Stimulated activated CD4-positive, alpha-beta T cell treated with anti-CD3 and anti-CD28 coated beads, TNF-alpha, amount 100 ng/mL, for 1 hour (primary cell): ENCODE measurements at places on chromosomes 12 and 14.

DNA sequence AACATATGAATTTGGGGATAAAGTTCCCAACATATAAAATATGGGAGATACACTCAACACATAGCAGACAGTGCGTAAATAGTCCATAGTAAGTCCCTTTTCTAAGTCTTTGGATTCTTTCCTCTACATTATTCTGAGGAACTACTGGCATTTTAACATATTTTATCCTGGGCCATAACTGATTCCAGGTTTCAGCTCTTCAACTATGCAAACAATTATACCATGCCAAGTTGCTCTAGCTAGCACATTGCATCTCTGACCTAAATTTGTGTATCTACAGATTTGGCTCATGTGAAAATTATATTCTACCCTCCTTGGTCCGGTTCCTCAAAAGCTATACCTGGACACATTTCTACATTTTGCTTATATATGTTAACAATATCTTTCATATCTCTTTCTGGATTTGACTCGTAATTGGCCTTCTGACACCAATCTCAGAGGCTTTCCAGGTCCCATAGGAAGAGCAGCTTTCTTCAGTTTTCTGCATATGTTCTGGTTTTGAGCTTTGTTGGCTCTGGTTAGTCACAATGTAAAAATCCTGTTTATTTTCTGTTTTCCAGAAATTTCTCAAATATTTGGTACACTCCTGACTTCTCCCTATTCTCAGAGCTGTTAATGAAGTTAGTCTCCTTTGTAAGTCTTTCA is 305.4 kb downstream of the BMP4 start:
- no peak for DNase-seq

GRCh38 chr12:1131811-1132224 is 140.8 kb downstream of the ERC1 start:
- no peak for DNase-seq

- no peak for DNase-seq
These were observed 4.6 kb upstream of the KLRC1 start for GRCh38 chr12:10457760-10458159.

- DNase-seq = no peak
These were observed 2.2 kb downstream of the NELL2 start for GRCh38 chr12:44873898-44874297.

DNA sequence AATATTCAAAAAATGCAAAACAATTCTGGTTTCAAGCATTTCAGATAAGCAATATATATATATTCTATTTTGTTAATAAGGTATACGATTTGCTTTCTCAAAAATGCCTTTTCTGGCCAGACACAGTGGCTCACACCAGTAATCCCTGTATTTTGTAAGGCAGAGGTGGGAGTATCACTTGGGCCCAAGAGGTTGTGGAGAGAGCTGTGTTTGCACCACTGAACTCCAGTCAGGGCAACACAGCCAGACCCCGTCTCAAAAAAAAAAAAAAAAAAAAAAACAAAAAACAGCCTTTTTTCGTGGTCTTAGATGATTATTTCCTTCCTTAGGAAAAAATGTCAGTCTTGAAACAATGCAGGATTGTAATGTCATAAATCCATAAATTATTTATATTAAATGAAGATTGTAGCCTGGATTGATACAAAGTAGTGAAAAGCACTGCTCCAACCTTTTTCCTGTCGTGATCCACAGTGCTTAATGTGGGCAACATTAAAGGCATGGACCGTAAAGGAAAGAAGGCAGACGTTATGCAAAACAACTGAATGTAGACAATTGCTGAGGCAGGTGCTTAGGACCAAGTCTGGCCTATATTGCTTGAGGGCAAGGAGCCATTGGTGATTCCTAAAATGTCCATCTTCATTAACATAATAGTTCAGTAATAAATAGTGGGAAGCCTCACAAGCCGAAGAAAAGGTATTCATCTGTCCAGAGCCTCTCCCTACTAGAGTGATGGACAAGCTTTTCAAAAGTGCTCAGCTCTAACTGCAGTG is 36.8 kb downstream of the RAD52 start:
- no peak for DNase-seq

- no peak for DNase-seq
These were observed 27.7 kb downstream of the CEP170B start for GRCh38 chr14:104892531-104893434.

DNA sequence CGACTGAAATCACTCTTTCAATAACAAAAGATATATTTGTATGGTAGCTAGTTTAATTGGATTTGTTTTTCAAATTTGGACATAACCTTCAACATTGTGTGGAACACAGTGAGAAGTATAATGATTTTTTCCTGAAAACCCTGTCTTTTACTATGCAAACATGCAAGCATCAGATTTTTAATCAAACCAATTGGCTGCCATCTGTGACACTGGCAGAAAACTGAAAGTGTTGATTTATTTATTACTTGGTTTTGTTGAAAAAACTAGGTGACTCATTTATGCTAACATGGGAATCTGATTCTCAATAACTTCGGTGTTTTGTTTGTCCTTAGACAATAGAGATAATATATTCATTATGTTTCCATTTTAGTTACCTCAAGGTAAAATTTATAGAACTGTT is 82.0 kb downstream of the NTS start:
- DNase-seq = no peak

DNA sequence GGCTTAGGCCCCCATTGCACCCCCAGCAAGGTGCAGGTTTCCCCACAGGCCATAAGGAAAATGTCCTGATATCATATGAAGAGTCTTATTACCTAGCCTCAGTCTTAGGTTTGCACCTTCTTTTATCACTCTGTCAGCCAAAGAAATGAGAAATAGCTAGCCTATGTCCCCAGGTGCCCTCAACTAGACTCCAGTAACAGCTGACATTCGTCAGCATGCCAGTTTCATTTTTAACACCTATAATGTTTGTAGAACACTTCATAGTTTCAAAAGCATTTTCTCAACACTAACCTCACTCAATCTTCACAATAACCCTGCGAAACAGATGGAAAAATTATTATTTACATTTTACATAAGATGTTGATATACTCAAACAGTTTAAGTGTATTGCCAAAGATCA is 24.0 kb upstream of the OR10P1 start:
- no peak for DNase-seq

GRCh38 chr12:646442-647384 is 16.5 kb downstream of the NINJ2 start:
- DNase-seq = no peak

- DNase-seq = no peak
These were observed 117.7 kb downstream of the ETV6 start for GRCh38 chr12:11767029-11767724.

DNA sequence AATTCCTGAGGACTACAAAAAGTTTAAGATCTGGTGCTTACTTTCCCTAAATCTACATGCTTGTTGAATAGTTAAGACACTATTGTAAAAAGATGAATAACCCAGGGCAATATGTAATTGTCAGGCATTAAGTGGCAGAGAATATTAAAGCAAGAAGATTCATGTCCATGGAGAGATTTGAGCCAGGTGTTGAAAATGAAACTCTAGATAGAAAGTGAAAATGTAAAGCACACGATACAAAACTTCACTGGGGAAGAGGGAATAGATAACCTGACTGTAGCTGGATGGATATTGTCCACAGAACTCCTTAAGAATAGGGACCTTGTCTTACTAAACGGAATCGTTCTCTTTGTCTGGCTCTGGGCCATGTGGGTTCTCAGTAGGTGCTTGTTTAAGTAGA is 5.0 kb downstream of the CAND1 start:
- no peak for DNase-seq

- no peak for DNase-seq
These were observed 45.7 kb downstream of the PARP11 start for GRCh38 chr12:3827301-3828000.

GRCh38 chr12:9240776-9241175 is 32.6 kb upstream of the PZP start:
- no peak for DNase-seq

GRCh38 chr12:12539028-12539810 is 23.4 kb downstream of the DUSP16 start:
- no peak for DNase-seq

DNA sequence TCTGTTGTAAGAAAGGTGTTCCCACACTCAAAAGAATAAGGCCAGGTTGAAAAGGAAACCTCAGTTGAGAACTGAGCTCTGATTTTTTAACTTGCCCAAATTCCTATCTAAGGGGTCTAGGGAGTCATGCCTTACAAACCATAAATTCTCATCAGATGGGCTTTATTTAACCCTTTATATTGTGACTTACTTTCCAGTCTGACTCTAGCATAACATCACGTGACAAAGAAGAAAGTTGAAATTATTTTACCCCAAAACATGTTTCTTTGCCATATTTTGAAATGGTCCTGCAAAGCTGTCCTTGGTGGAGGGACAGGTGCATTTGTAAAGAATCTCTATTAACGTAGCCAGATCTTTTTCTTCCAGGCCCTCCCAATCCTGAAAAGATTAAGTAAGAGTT is 411.7 kb downstream of the GALC start:
- no peak for DNase-seq

GRCh38 chr14:76767681-76768656 is 6.7 kb downstream of the VASH1 start:
- peak; percentile 62 for DNase-seq

DNA sequence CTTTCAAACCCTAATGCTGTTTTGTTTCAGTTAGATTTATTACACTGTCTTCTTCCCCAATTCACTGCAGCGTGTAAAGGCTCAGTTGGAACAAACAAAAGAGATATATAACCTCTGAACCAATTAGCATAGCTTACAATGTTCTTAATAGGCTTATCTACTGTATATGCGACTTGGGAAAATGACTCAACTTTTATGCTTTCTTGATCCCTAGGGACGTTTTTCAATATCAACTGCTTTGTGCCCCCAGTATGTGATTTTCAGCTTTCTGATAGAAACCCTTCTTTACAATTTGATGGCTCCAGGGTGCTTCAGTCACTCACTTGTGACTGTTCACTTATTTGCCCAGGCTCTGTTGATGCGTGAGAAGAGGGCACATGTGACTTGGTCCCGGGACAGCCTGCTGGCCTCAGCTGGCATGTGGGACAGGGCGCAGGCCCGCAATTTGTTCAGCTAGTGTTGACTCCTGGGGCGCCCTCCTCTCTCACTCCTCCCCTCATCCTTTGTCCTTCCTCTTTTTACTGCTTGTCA is 107.1 kb downstream of the TMTC2 start:
- DNase-seq = no peak

GRCh38 chr12:95116773-95117172 is 43.4 kb upstream of the NR2C1 start:
- DNase-seq = no peak

- no peak for DNase-seq
These were observed 12.3 kb upstream of the CLECL1 start for GRCh38 chr12:9745199-9745598.

GRCh38 chr12:54472494-54473262 is 724 bp downstream of the GTSF1 start:
- no peak for DNase-seq

DNA sequence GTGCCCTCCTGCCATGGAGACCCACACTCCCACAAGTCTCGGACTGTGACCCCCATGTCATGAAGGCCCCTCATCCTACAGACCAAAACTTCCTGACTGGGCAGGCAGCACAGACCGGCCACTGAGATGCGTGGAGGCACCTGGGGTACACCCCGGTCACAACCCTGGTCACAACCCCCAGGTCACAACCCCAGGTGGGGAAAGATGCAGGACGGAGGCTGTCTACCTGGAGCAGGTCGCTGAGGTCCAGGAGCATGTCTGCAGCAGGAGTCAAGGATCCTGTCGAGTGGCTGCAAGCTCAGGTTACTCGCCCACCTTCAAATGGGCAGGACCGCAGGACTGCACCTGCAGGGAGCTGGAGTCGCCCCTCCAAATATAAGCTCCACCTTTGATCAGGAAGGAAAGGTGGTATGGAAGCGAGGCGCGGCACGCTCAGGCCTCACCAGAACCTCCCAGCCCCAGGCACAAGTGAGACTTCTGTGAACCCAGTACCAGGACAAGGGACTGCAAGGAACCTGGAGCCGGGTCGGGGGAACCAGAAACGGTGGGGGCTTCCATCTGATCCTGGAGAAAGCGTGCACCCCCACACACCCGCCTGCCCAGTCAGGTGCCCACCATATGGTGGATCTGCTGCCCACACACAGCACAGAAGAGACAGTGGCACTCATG is 8.1 kb downstream of the BTBD6 start:
- no peak for DNase-seq

DNA sequence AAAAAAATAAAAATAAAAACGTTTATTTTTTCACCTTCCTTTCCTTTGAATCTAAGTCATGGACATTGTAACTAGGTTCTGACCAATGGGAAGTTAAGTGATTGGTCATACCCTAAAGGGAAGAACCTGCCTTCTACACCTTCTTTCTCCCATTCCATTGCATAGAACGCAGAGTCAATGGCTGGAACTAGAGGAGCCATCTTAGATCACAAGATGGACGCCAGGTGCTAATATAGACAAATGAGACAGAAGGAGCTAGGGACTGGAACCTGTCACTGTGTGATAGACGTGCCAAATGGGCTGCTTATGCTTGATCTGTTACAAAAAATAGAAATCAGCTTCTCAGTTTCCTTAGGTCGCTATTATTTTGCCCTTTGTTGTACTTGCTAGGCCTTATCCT is 606.6 kb downstream of the MED13L start:
- DNase-seq = no peak

GRCh38 chr14:102097441-102098135 is 10.7 kb upstream of the HSP90AA1 start:
- no peak for DNase-seq
